ENCODE measurements at places on chromosomes 4 and X.

GRCh38 chr4:80465736-80466135 lies 130.2 kb downstream of the CFAP299 start:
- DNase-seq: no peak

GRCh38 chr4:105588252-105588651 lies 35.8 kb downstream of the ARHGEF38 start:
- DNase-seq: no peak

DNA sequence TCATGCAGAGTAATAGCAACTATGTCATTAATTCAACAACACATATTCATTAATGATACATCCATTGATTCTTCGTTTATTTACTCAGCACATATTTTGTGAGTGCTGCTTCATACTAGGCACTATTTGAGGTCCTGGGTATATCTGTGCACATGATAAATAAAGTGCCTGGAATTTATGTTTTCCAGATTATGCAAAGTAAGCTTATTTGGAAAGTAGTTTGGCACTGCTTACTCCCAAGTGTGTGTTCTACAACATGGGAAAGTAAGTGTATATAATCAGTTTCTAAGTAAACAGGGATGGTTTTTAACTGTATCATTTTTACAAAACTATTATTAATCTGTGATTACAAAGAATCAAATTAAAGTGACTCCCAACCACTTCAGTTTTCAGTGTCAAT lies 16.8 kb upstream of the EPGN start:
- DNase-seq: no peak

DNA sequence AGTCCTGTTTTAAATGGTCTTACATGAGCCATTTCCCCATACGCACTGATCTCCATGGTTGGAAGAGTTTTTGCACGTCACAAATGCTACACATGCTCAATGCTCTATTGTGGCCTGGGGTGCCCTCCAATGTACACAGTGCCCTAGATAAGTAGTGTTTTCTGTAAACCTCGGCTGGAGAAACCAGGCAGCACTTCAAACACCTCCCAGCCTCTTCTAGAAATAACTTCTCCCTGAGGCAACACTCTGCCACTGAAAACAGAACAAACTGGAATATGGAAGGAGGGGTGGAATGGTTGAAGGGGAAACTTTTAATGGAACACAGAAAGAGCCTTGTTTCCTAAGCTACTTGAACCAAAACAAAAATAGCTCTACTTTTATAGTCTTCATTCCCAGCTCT lies 123.9 kb upstream of the CBR4 start:
- DNase-seq: no peak

DNA sequence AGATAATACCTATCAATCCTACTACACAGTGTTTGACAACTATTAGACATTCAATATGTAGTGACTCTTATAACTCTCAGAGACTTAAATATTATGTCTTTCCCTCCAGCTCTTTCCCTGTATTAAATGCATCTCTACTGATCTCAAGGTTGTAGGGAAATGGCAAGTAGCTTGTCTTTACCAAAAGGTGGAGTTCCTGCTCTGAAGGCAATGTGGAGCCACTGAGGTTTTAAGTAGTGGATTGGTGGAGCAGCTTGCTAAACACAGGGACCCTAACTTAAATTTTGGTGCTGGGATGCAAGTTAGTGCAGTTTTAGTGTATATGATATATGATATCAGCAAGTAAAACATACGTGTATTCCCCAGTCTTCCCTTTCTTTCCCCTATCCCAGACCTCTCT lies 13.1 kb downstream of the FNIP2 start:
- DNase-seq: no peak

DNA sequence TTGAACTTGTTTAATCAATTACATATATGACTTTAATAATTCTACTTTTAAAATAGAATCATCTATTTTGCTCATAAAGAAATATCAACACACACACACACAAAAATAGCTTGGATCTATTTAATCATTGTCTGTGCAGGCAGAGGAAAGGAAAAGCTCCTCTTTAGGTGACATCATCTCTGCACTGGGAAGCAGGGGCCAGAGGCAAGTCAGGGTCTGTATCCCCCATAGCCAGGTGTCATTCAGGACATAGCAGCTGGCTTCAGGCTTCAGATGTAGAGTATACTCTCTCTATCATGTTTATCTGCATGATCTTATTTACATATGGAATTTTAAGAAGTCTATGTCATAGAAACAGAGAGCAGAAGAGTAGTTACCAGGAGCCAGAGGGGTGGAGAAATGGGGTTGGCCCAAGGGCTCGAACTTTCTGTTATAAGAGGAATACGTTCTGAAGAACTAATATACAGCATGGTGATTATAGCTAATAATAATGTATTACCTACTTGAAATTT lies 110.4 kb upstream of the LDB2 start:
- DNase-seq: no peak

DNA sequence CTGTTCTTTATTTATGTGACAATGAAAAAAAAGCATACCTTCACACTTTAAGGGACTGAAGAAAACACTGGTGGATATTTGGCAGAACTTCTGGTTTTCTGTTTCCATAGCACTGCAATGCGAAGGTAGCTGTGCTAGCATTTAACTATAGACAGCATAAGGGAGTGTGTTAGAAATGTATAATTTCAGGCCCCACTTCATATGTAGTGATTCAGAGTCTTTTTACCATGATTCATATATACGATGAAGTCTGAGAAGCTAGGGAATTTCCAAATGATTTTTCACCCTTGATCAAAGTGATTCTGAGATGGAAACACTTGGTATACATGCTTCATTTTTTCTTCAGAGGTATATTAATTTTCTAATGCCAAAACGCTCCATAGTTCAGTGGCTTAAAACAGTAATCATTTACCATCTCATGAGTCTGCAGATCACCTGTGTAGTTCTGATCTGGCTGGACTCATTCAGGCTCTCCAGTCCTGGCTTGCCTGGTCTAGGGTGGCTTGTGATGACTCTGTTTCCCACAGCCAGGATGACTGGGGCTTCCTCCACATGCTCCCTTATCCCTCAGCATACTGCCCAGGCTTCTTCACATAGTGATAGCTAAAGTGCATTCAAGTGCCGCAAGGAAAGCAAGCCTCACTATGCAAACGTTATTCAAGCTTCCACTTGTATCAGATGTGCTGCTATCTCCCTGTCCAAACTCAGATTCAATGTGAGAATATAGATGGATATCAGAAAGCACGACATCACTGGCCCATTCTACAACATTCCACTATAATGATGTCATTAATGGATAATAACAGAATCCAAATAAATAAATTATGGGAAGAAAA lies 790.1 kb downstream of the TECRL start:
- no peak for DNase-seq

DNA sequence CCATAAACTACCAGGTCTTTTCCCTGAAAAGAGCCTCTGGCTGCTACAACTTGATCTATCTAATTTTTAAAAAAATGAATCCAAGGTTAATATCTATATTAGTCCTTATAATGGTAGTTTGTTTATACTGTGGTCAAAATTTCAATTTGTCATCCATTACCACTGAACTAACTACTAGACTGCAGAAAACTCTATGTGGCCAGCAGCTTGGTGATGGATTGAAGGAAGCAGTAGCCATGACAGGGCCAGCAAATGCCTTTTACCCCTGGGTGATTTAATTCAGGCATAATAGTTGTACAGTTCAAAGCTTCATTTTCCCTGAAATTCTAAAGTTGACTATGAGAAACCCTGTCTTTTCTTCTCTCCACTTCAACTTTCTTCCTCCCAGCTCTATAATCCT lies 30.4 kb upstream of the PPARGC1A start:
- DNase-seq: no peak

DNA sequence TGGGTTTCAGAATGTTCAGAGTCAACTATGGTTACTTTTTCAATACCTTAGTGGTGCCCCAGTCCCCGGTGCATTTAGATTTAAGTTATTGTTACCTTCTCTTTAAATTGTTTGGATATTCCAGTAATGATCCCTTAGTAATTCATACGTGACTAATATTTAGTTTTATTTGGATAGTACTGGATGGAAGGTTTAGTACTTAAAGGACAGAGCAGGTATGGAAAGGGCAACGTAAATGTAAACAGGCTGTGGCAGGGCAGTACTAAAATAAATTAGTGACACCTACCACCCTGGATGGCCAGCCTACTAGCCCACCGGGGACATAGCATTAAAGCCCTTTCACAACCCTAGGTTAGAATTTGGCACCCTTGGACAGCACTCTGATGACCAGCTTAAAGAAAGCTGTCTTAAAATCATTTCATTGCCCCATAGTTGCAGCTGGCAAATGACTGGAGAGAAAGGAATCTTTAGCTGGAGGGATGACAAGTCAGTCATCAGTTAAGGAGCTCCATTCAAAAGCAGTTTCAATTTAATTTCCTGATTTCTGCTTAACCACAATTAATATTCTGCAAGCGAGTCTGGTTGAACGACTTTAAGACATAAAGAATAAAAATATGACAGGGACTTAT lies 16.4 kb downstream of the PLP1 start:
- no peak for DNase-seq

GRCh38 chr4:139229534-139230039 lies 50.4 kb downstream of the MGARP start:
- DNase-seq: no peak

- no peak for DNase-seq
Measured at GRCh38 chr4:143598816-143599215, 85.3 kb downstream of the SMARCA5 start.

- no peak for DNase-seq
Measured at GRCh38 chrX:7115557-7115956, 32.0 kb upstream of the STS start.
